ENCODE measurements at places on chromosomes 6 and 20. TPM values are rescaled to one million over a fixed set of nuclear protein-coding genes. Genes with fewer than 3 reads are reported as not detected.
A peak's percentile ranks its signal among the peaks of the same experiment; 100 is the strongest.

DNA sequence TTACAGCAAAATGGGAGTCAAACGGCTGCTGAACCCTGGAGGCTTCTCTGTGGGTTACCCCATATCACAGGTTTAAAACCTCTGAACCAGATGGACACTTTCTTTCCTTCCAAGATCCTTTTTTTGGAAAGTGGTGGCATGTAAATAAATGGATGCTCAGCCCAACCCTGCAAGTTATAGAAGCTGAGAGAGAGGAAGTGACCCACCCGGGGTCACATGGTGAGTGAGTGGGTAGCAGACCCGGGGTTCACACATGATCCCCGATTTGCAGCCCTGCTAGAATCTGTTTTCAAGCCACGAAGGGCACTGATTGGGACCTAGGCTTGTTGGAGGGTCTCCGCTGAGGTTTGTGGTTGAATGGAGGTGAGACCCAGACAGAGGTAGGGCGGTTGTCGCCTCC lies 32.0 kb downstream of the SIRPA start:
- no peaks in the 10 kb centered on the region for H3K27me3 ChIP-seq
- no peaks in the 10 kb centered on the region for H3K36me3 ChIP-seq
- no peak overlapping the region for H3K4me3 ChIP-seq
- no peak for DNase-seq

Gene RSPO4
- total RNA-seq = not detected

- peaks cover 43% of the 10 kb centered on the region for H3K4me1 ChIP-seq
- peaks cover 10% of the 10 kb centered on the region for H3K36me3 ChIP-seq
- peak overlapping the region; percentile 56 for H3K27ac ChIP-seq
- no peaks in the 10 kb centered on the region for H3K27me3 ChIP-seq
These were observed 119.6 kb downstream of the KIF13A start for GRCh38 chr6:17867880-17868279.

Gene PAX1
- not detected for total RNA-seq

DNA sequence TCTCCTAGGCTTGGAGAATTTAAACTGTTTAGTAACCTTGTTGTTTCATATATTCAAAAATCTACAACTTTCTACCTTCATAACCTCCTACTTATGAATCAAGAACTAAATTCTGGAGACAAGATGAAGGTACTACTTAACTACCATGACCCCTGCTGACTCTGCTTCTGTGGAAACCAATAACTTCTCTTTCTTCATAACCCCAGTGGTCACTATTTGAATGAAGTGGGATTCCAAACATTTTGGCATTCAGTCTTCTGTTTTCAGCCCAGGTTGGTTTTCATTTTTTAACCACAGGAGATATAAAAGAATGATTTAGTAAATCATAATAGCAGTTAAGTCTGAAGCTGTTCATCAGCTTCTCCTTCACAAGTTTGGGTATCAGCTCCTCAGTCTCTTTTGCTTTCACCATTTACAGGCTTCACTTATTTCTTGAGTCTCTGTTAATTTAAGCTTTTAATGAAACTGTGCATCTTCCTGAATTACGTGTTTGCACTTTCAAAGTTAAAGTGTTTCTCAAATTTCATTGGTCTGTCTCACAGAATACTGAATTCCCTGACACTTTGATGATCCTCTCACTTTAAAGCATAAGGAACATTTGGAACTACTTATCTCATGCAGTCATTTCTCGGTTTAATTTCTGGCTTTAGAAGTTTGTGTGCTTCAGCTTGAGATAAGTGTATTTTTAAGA lies 9.5 kb downstream of the SENP6 start:
- no peaks in the 10 kb centered on the region for H3K27me3 ChIP-seq
- H3K4me1 ChIP-seq = peaks cover 76% of the 10 kb centered on the region
- H3K36me3 ChIP-seq = peaks cover 3% of the 10 kb centered on the region
- no peak overlapping the region for H3K4me3 ChIP-seq
- H3K27ac ChIP-seq = peak overlapping the region; percentile 23

- no peak for DNase-seq
- no peak overlapping the region for H3K27ac ChIP-seq
- no peaks in the 10 kb centered on the region for H3K36me3 ChIP-seq
- H3K4me1 ChIP-seq = peaks cover 15% of the 10 kb centered on the region
- no peaks in the 10 kb centered on the region for H3K27me3 ChIP-seq
These were observed 371.7 kb upstream of the SASH1 start for GRCh38 chr6:147970970-147971369.

DNA sequence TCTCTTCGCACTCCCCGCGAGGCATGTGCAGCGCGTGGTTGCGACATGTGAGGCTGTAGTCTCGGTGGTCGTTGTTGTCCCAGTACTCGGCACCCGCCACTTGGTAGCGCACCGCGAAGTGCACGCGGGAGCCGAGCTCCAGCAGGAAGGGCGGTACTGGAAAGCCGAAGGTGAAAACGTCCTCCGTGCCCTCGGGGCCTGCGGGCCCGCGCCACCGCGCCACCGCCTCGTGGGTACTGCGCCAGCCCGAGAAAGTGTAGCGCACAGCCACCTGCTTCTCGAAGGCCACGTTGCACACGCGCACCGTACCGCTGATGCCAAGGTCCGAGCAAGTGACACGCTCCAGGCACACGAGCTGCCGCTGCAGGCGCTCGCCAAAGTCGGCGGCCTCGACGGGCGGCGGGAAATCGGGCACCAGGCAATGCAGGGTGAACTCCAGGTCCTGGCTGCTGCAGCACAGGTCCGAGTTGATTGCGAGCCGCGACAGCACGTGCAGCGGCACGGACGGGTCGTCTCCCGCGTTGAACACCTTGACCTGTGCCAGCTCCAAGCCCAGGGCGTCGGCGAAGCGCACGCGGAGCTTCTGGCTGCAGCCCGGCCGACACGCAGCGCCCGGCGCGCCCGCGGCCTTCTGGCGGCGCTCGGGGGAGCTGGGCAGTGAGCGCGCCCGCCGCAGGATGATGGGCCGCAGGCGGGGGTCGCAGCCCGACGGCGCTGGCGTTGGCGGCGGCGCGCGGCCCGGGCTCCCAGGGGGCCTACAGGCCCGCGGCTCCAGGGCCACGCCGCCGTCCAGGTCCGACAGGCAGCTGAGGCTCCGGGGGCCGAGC lies 840 bp downstream of the PPP1R3D start:
- peaks cover 5% of the 10 kb centered on the region for H3K36me3 ChIP-seq
- H3K27ac ChIP-seq = peak overlapping the region; percentile 94
- peak overlapping the region; percentile 95 for H3K4me3 ChIP-seq
- no peak for DNase-seq

Gene OR2H1
- not detected for total RNA-seq

DNA sequence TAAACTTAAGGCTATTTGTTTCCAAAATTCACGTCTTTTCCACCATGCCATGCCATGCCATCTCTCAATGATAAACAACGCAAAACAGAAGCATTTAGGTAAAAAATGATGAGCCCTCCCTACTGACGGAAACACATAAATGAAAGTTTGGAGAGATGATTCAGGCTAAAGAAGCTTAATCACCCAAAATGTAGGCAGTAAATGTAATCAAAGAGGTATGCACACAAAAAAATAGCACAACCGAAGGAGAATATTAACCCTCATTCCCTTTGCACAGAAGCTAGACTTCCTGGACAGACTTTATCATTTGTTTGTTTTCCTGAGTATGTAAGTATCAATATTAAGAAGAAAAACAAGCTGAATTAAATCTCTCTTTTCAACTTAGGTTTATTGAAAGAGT lies 28.8 kb downstream of the DCDC2 start:
- no peaks in the 10 kb centered on the region for H3K27me3 ChIP-seq
- H3K27ac ChIP-seq = no peak overlapping the region
- no peak overlapping the region for H3K4me3 ChIP-seq
- H3K36me3 ChIP-seq = no peaks in the 10 kb centered on the region
- H3K4me1 ChIP-seq = peaks cover 1% of the 10 kb centered on the region

GRCh38 chr6:7742223-7742785 lies 16.4 kb downstream of the BMP6 start:
- no peak for DNase-seq
- no peaks in the 10 kb centered on the region for H3K4me1 ChIP-seq
- peaks cover 57% of the 10 kb centered on the region for H3K27me3 ChIP-seq
- no peak overlapping the region for H3K27ac ChIP-seq
- H3K36me3 ChIP-seq = no peaks in the 10 kb centered on the region
- H3K4me3 ChIP-seq = no peak overlapping the region

- no peak overlapping the region for H3K27ac ChIP-seq
- H3K4me1 ChIP-seq = no peaks in the 10 kb centered on the region
- no peak for DNase-seq
- peaks cover 11% of the 10 kb centered on the region for H3K36me3 ChIP-seq
- H3K4me3 ChIP-seq = no peak overlapping the region
- H3K27me3 ChIP-seq = no peaks in the 10 kb centered on the region
These were observed 239.6 kb upstream of the PLCB4 start for GRCh38 chr20:8829256-8829655.

Gene DZANK1
- total RNA-seq = 1.9 TPM

- H3K27ac ChIP-seq = no peak overlapping the region
- H3K4me3 ChIP-seq = no peak overlapping the region
- H3K4me1 ChIP-seq = peaks cover 12% of the 10 kb centered on the region
- DNase-seq = no peak
- no peaks in the 10 kb centered on the region for H3K27me3 ChIP-seq
These were observed 117.5 kb upstream of the COL21A1 start for GRCh38 chr6:56364827-56365339.

- peaks cover 60% of the 10 kb centered on the region for H3K36me3 ChIP-seq
- no peak overlapping the region for H3K27ac ChIP-seq
- H3K4me1 ChIP-seq = no peaks in the 10 kb centered on the region
- DNase-seq = no peak
These were observed 23.9 kb upstream of the BAG2 start for GRCh38 chr6:57147955-57148858.

GRCh38 chr20:48667889-48668413 lies 159.8 kb downstream of the PREX1 start:
- H3K27ac ChIP-seq = peak overlapping the region; percentile 41
- no peaks in the 10 kb centered on the region for H3K27me3 ChIP-seq
- peaks cover 18% of the 10 kb centered on the region for H3K36me3 ChIP-seq
- no peak for DNase-seq
- H3K4me3 ChIP-seq = no peak overlapping the region

GRCh38 chr6:30227242-30227722 lies 14.1 kb upstream of the TRIM26 start:
- H3K27ac ChIP-seq = no peak overlapping the region
- no peak overlapping the region for H3K4me3 ChIP-seq
- H3K36me3 ChIP-seq = peaks cover 4% of the 10 kb centered on the region
- H3K27me3 ChIP-seq = peaks cover 3% of the 10 kb centered on the region
- no peaks in the 10 kb centered on the region for H3K4me1 ChIP-seq

DNA sequence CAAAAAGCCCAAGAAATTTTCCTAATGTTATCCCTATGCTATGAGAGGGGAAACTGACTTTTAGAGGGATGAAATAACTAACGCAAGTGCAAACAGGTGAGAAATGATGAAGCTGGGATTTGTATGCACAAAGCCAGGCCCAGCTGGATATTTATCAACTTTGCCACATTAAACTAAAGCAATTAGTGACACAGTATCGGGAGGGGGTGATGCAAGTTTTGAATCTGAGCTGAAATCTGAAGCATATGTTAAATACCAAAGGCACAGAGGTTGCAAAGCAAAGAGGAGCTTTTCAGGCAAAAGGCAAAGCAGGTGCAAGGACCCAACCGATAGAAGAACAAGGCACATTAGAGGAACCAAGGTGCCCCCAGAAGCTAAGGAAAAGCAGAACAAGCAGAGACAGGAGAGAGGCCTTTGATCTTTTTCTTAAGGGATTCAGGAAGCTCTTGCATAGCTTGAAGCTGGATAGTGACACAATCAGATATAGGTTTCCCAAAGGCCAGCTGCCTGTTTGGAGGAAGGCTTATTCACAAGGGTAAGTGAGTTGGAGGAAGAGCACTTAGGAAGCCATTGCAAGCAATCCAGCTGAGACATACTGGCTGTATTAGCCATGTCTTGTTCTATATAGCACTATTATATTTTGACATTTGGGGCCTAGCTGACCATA lies 207.5 kb downstream of the HIVEP2 start:
- H3K27ac ChIP-seq = no peak overlapping the region
- H3K36me3 ChIP-seq = no peaks in the 10 kb centered on the region
- peaks cover 3% of the 10 kb centered on the region for H3K4me1 ChIP-seq
- no peaks in the 10 kb centered on the region for H3K27me3 ChIP-seq
- no peak overlapping the region for H3K4me3 ChIP-seq

Gene AP5S1
- 24.3 TPM for total RNA-seq

Gene TJAP1
- total RNA-seq = 42.8 TPM

Gene C6orf58
- total RNA-seq = 0.73 TPM

Gene MAS1
- not detected for total RNA-seq

Gene SUMO4
- 1.5 TPM for total RNA-seq

DNA sequence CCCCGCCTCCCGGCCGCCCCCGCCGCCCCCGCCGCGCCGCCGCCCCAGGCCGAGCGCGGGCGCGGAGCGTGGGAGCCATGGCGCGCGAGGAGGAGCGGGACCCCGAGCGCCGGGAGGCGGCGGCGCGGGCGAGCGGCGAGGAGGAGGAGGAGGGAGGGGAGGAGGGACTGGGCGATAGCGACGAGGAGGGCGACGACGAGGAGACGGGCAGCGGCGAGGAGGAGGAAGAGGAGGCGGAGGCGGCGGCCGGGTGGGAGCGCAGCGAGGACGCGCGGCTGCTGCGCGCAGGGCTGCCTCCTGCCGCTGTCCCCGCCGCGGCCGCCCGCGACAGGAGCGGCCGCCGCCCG lies at the start of gene SLC24A3:
SLC24A3 (plus strand) TSS at position 174 of the 347 bp plus-strand sequence.
- H3K27me3 ChIP-seq = peaks cover 47% of the 10 kb centered on the region
- peak within 1 kb of the TSS; percentile 54 for H3K4me3 ChIP-seq
- H3K36me3 ChIP-seq = no peaks in the 10 kb centered on the region
- DNase-seq = no peak

GRCh38 chr20:9068233-9068801 lies 570 bp upstream of the PLCB4 start:
- peaks cover 44% of the 10 kb centered on the region for H3K4me1 ChIP-seq
- no peaks in the 10 kb centered on the region for H3K27me3 ChIP-seq
- H3K36me3 ChIP-seq = no peaks in the 10 kb centered on the region
- H3K4me3 ChIP-seq = peak overlapping the region; percentile 82
- peak overlapping the region; percentile 89 for H3K27ac ChIP-seq

Gene GRIK2
- 10.8 TPM for total RNA-seq

GRCh38 chr20:15700147-15700765 lies 873.0 kb downstream of the KIF16B start:
- H3K27ac ChIP-seq = no peak overlapping the region
- H3K36me3 ChIP-seq = no peaks in the 10 kb centered on the region
- no peak for DNase-seq
- H3K27me3 ChIP-seq = no peaks in the 10 kb centered on the region
- peaks cover 18% of the 10 kb centered on the region for H3K4me1 ChIP-seq

GRCh38 chr6:33417128-33417902 lies 592 bp downstream of the CUTA start:
- H3K4me1 ChIP-seq = peaks cover 62% of the 10 kb centered on the region
- H3K36me3 ChIP-seq = peaks cover 20% of the 10 kb centered on the region
- H3K27ac ChIP-seq = peak overlapping the region; percentile 99
- peak overlapping the region; percentile 98 for H3K4me3 ChIP-seq
- DNase-seq = no peak
- no peaks in the 10 kb centered on the region for H3K27me3 ChIP-seq

DNA sequence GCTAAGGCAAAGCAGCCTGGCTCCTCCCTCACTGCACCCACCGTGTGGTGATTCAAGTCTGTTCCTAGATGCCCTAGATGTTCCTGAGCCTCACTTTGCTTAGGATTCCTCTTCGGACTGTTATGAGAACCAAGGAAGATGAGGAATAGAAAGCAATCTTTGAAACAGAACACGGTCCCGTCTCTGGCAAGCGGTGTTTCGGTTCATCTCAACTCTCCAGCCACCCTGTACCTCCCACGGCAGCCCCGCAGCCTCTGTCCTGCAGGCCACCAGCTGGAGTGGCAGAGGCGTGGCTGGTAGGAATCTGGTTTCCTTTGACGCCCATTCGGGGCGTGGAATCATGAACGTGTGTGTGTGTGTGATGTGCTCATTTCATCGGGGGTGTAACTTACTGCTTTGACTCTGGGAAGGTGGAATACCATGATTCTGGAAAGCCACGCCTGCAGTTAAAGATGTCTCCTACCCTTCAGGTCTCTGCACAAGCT lies 21.3 kb downstream of the PDE10A start:
- H3K36me3 ChIP-seq = no peaks in the 10 kb centered on the region
- H3K27me3 ChIP-seq = no peaks in the 10 kb centered on the region
- no peak for DNase-seq
- peaks cover 12% of the 10 kb centered on the region for H3K4me1 ChIP-seq
